K562 (cell line): ENCODE measurements at places on chromosomes 6 and 20.

DNA sequence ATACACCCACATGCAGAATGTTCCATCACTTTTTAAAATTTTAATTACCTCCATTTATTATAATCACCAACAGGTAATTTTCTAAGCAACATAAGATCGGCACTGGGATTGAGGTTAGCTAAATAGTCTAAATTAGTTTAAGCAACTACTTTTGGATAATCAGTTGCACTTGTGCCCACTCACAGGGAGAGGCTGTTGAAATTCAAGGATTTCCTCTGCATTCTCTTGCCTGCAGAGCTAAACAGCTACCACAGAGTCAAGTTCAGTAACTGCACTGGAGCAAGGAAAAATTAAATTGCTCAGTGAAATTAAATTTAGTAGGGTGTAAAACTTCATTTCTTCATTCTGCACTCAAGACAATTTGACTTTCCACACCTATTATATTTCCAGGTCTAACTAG, 120.7 kb upstream of the CCDC28A start:
- DNase-seq = no peak

DNA sequence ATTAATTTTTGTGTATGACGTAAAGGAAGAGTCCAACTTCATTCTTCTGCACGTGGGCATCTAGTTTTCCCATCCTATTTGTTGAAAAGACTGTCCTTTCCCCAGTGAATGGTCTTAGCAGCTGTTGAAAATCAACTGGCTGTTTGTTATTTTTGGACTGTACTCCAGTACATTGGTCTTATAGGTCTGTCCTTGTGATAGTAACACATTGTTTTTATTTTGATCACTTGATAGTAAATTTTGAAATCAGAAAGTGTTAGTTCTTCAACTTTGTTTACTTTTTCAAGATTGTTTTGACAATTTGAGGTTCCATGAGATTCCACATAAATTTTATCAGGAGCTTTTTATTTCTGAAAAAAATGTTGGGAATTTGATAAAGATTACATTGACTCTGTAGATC, 280.2 kb upstream of the FOXQ1 start:
- DNase-seq = no peak

GRCh38 chr20:61710108-61710507, 355.6 kb downstream of the TAF4 start:
- no peak for DNase-seq

DNA sequence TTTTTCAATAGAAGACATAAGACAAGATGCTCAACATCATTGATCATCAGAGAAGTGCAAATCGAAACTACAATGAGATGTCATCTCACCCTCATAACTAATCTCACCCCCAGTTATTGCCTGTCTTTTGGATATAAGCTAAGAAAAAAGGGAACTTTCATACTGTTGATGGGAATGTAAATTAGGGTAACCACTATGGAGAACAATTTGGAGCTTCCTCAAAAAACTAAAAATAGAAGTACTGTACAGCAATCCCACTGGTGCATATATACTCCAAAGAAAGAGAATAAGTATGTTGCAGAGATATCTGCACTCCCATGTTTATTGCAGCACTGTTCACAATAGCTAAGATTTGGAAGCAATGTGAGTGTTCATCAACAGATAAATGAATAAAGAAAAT, 26.4 kb upstream of the PHF3 start:
- no peak for DNase-seq

DNA sequence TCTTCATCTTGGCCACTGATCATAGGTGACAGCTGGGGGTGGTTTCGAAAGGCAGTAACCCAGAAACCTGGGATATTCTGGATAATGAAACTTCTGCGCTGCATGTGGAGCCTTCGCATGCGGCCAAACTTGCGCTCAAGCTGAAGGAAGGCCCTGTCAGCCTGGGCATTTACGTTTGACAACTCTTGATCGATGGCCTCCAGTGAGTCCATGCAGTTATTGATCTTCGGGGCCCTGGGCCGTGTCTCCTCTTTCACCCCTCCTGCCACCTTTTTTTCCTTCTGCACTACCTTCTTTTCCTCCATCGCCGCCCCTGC, 729 bp downstream of the TSPYL4 start:
- no peak for DNase-seq

GRCh38 chr20:57840504-57841296, 130.9 kb upstream of the PMEPA1 start:
- DNase-seq = no peak

- peak; percentile 21 for DNase-seq
Observed at GRCh38 chr6:33983109-33983716, 162.7 kb downstream of the GRM4 start.

GRCh38 chr20:23305098-23305497, 45.5 kb upstream of the NXT1 start:
- DNase-seq = no peak

GRCh38 chr20:36587388-36588070, 14.1 kb downstream of the TGIF2 start:
- DNase-seq = no peak

DNA sequence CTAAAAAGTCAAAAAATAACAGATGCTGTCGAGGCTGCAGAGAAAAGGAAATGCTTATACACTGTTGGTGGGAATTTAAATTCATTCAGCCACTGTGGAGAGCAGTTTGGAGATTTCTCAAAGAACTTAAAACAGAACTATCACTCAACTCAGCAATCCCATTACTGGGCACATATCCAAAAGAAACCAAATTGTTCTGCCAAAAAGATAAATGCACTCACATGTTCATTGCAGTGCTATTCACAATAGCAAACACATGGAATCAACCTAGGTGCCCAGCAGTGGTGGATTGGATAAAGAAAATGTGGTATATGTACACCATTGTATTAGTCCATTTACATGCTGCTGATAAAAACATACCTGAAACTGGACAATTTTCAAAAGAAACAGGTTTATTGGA, 116.0 kb upstream of the VGLL2 start:
- no peak for DNase-seq

GRCh38 chr6:112787371-112787770, 440.2 kb downstream of the RFPL4B start:
- DNase-seq = no peak

DNA sequence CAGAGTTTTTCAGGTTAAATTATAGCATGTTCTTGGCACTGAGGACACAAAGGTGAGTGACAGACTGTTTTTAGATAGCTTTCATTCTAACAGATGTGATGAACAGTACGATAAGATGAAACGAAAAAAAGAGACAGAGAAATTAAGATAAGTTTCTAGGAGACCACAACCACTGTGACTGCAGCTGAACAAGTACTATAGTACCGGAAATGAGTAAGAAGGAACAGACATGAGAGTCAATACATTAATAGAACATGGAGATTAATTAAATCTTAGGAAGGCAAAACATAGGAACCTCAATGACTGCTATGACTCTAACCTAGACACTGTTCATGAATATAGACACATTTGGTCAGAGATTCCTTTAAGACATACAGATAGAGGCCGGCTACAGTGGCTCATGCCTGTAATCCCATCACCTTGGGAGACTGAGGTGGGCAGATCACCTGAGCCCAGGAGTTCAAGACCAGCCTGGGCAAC, 40.2 kb downstream of the HBS1L start:
- no peak for DNase-seq

- no peak for DNase-seq
Observed at GRCh38 chr20:396619-397431, 11.3 kb upstream of the RBCK1 start.

- no peak for DNase-seq
Observed at GRCh38 chr6:48098923-48099322, 12.1 kb downstream of the PTCHD4 start.

DNA sequence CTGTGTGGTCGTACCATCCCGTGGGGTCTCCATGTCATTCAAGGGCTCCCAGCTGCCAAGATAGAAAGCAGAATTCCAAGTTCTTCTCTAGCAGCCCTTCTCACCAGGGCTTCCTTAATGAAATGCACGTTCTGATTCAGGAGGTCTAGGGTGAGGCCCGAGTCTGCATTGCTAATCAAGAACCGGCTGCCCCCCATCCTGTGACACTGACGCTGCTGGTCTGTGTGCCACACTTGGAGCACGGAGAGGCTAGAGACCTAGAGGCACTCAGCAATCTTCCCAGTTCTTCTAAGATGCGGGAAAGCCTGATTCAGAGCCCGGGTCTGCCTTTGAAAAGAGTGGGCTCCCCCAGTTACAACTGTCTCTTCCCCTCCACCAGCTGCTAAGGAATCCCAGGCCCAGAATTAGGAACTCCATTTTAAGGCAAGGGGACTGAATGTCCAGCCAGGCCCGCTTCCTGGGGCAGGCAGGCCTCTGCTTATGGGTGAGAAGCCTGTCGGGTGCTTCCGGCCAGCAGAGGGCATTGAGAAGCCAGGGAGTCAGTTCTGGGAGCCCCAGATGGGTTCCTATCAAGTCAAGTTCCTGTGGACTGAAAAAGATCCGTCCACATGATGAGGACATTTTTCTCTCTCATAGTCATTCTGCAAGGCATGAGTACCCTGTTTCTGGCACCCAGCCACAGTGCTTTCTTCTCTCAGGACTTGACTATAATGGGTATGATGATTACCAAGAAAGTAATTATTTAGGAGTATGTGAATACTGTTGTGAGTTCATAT, 69.8 kb upstream of the RIN2 start:
- DNase-seq = peak; percentile 7

GRCh38 chr20:25285856-25286798, 38.2 kb downstream of the PYGB start:
- DNase-seq = no peak

- DNase-seq = no peak
Observed at GRCh38 chr20:58480551-58481336, 34.5 kb downstream of the APCDD1L start.

- DNase-seq = no peak
Observed at GRCh38 chr6:117143647-117144046, 121.7 kb upstream of the VGLL2 start.

DNA sequence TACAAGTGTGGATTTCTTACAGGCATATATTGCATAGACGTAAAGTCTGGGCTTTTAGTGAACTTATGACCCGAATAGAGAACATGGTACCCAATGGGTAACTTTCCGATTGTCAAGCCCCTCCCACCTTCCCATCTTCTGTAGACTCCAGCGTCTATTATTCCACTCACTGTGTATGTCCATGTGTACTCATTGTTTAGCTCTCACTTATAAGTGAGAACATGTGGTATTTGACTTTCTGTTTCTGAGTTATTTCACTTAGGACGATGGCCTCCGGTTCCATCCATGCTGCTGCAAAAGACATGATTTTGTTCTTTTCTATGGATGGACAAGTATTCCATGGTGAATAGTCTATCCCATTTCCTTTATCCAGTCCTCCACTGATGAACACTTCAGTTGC, 306.4 kb downstream of the CD83 start:
- DNase-seq = no peak

GRCh38 chr6:130900913-130901312, 73.7 kb downstream of the SMLR1 start:
- no peak for DNase-seq

DNA sequence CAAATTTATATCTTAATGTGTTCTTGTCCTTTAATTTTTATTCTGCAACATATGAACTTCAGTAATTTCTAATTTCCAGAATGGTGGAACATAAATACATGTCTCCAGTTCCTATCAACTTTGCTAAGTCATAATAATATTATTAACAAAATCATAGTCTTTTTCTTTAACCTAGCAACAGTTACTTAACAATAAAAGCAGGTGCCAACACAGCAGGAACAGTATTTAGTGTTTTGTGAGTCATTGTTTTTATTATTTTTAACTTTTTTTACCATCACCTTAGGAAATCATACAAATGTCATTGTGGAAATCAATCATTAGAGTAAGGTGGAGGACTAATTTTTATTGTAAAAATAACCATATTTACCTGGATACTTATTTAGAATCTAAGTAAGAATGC, 133.5 kb downstream of the PLCB1 start:
- no peak for DNase-seq

DNA sequence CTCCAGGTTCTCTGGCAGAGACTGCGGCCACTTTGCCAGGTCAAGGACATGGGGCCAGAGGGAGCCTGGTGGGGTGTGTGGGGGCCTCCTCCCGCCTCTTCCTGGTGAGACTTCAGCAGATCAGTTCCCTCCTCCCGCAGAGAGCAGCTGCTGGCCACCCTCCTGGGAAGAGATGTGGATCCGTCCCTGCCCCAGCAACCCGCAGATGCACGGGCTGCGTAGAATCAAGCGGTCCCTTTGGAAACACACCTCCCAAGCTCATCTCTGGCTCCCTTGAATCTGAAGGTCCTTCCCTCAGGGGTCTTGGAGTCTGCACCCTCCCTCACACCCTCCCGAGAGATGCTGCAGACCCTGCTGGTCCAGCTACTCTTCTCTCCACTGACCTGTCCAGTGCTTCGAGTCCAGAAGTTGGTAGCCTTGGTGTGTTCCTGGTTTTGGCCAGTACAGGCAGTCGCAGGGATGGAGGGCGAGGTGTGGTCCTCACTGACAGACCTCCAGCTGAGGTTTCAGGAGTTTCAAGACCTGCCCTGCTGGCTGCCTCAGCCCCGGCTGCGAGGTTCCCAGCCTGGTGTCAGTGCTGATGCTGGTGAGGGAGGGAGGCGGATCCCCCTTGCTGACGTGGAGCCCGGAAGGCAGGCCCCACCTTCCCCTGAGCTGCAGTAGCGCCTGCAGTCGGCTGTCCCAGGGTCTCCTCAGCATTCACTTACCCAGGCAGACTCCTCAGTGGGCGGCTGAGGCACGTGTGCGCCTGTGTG, at the start of gene NPBWR2:
TSS of gene NPBWR2 (minus strand) at position 585 of the 755 bp plus-strand sequence. CDS start 734 bp downstream, outside the sequence.
- DNase-seq = peak; percentile 55

DNA sequence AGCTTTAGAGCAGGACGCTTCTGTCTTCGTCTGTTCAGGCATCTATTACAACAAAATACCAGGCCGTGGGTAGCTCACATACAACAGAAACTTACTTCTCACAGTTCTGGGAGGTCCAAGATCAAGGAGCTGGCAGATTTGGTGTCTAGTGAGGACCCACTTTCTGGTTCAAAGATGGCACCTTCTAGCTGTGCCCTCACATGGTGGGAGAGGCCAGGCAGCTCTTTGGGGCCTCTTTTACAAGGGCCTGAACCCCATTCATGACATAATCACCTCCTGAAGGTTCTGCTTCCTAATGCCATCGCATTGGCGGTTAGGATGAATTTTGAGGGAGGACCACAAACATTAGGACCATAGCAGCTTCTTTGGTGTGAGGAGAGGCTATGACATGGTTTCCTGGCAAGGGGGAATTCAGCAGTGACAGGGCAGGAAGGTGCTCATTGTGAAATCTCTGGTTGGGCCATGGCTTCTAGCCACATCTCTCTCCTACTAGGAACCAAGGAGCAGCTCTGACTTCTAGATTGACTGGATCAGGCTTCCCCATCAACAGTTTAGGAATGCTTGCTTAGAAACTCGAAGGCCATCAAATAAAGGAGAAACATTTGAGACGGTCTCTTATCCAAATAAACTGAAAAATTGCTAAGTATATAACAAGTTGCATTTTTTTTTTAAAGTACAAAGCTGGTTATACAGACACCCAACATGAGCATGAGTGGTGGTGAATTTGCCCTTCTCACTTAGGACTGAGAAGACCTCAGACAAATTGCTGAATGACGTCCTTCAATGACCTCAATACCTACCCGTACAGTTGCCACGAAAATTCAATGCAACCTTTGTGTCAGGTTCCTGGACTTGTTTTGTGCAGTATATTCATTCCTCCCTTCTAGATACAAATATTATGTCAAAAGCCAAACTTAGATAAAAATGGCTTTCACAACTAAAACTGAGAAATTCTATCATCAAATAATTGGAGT, 140.7 kb downstream of the ZDHHC14 start:
- no peak for DNase-seq
